ENCODE measurements at places on chromosomes 12 and 14.

GRCh38 chr14:101991352-101991751 is 27.0 kb downstream of the DYNC1H1 start:
- no peak for DNase-seq

- no peak for DNase-seq
These were observed 111.4 kb upstream of the SFSWAP start for GRCh38 chr12:131599190-131600159.

DNA sequence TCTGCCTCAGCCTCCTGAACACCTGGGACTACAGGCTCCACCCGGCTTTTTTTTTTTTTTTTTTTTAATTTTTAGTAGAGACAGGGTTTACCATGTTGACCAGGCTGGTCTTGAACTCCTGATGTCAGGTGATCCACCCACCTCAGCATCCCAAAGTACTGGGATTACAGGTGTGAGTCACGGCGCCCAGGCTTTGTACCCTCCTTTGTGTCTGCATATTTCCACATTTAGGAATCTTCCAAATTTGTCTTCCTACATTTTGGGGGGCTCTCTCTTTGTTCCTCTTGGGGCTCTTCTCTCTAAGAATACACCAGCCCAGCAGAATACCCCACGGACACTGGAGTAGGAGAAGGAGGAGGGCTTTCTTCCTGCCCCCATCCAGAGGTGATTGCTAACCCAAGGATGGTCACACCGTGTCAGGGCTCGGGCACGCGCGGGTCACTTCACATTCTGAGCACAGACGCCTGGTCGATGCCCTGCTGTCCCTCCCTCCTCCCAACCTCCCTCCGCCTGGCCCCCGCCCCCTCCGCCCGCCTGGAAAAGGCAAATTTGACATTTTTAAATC is 2.1 kb upstream of the DNAJC22 start:
- DNase-seq = no peak

- DNase-seq = no peak
These were observed 11.7 kb downstream of the DTX1 start for GRCh38 chr12:113067987-113068935.

GRCh38 chr14:58954901-58955861 is 233.3 kb upstream of the DAAM1 start:
- peak; percentile 88 for DNase-seq

DNA sequence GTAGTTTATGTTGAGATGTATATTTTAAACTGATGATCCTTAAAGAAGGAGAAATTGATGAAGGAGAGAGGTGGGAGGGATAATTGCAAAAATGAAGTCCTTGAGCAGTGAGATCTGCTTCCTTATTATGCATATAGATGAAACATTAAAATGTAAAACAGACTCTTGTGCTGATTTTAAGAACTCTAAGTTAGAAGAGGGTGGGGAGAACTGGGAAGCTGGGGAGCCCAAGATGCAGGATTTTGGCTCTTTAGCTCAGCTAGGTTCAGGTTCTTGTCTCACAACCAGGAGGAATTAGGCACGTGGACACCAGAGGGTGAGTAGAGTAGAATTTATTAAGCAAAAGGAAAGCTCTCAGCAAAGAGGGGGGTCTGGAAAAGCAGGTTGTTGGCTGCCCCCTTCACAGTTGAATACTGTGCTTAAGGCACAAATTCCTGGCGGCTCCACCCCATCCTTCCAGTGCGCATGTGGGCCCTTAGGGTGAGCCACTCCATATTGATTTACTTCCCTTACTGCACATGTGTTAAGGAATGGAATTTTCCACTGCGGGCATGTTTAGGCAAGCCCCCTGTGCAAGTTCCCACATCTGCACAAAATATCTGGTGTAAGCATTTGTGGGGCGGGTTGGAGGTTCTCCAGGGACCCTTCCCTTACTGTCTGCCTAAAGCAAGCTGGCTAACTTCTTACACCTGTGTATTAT is 141.9 kb downstream of the BICD1 start:
- no peak for DNase-seq

DNA sequence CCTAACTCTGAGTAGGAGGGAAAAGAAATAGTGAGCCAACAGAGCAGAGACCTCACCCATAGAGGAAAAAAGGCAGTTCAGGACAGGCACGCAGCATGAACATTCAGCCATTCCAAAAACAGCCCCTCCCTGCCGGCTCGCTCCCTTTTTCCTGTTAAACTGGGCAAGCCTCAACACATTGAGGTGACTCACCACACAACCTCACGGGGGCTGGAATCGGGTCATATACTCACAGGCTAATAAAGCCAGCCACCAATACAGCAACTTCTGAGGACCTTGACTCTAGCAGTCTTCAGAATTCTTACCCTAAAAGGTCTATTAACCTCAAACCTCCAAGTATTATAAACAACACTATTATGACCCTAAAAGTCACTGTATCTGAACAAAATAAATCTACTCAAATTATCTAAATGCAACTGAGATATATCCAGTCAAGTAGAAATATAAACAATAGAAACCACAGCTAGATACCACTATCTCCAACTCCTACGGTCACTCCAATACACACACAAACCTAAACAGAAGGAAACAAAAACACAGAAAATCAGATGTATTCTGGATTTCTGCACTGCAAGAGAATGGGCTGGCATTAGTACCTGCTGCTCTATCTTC is 6.3 kb downstream of the YBX3 start:
- peak; percentile 89 for DNase-seq
